Type B pancreatic cell (in vitro differentiated cells): ENCODE measurements at places on chromosomes 3 and 15.
A peak's percentile ranks its signal among the peaks of the same experiment; 100 is the strongest.

- H3K4me1 ChIP-seq: peaks cover 21% of the 10 kb centered on the region
- peak overlapping the region; percentile 70 for H3K27ac ChIP-seq
- peak overlapping the region; percentile 36 for H3K4me3 ChIP-seq
- DNase-seq: no peak
Measured at GRCh38 chr15:63473999-63474809, 30.2 kb upstream of the USP3 start.

DNA sequence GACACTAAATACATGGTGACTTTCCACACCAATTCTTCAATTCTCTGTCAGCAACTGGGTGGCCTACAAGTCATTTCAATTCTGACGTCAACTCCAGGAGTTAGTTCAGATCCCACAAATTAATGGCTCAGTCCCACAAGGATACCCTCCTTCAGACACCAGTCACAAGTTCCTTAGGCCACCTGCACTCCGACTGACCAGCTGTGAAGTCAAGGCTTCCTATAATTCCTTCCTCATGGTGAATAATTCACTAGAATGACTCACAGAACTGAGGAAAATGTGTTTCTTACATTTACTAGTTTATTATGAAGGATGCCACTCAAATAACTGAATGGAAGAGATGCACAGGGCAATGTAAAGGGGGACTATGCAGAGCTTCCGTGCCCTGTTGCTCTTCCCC lies 6.3 kb upstream of the PIAS1 start:
- DNase-seq: no peak
- no peak overlapping the region for H3K27ac ChIP-seq
- H3K27me3 ChIP-seq: no peaks in the 10 kb centered on the region
- H3K4me1 ChIP-seq: no peaks in the 10 kb centered on the region
- no peak overlapping the region for H3K4me3 ChIP-seq

DNA sequence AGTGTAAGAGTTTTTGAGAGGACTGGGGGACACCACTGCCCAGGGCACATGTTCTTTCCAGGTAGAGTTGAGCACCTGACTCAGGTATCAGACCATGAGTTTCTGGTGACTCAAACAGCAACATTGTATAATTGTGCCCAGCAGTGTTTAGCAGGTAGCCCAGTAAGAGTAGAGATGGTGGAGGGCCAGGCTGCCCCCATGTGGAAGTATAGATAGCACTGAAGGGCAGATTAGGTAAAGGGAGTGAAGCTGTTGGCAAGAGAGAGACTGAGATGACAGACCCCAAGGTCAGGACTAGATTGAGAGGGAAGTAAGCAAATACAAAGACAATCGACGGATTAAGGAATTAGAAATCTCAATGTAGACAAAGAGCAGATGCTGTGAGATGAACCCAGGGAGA lies 74.6 kb downstream of the TRIM42 start:
- H3K36me3 ChIP-seq: no peaks in the 10 kb centered on the region
- H3K27ac ChIP-seq: no peak overlapping the region
- peaks cover 41% of the 10 kb centered on the region for H3K27me3 ChIP-seq
- no peak for DNase-seq

GRCh38 chr3:153311541-153311940 lies 149.5 kb downstream of the RAP2B start:
- H3K4me1 ChIP-seq: peaks cover 6% of the 10 kb centered on the region
- no peak for DNase-seq
- H3K27me3 ChIP-seq: no peaks in the 10 kb centered on the region
- no peak overlapping the region for H3K4me3 ChIP-seq
- no peaks in the 10 kb centered on the region for H3K36me3 ChIP-seq

GRCh38 chr3:18127174-18127858 lies 297.8 kb downstream of the SATB1 start:
- H3K36me3 ChIP-seq: no peaks in the 10 kb centered on the region
- DNase-seq: no peak
- no peaks in the 10 kb centered on the region for H3K4me1 ChIP-seq
- no peak overlapping the region for H3K4me3 ChIP-seq

GRCh38 chr3:62604298-62604697 lies 230.9 kb upstream of the FEZF2 start:
- peaks cover 23% of the 10 kb centered on the region for H3K4me1 ChIP-seq
- no peak overlapping the region for H3K27ac ChIP-seq
- no peak overlapping the region for H3K4me3 ChIP-seq
- H3K36me3 ChIP-seq: no peaks in the 10 kb centered on the region
- no peak for DNase-seq
- H3K27me3 ChIP-seq: peaks cover 9% of the 10 kb centered on the region

- peaks cover 3% of the 10 kb centered on the region for H3K27me3 ChIP-seq
- H3K4me1 ChIP-seq: peaks cover 30% of the 10 kb centered on the region
Measured at GRCh38 chr3:13012221-13012691, 61.0 kb downstream of the IQSEC1 start.

- peaks cover 6% of the 10 kb centered on the region for H3K4me1 ChIP-seq
- no peak overlapping the region for H3K27ac ChIP-seq
- peaks cover 5% of the 10 kb centered on the region for H3K36me3 ChIP-seq
- no peak overlapping the region for H3K4me3 ChIP-seq
- no peak for DNase-seq
- H3K27me3 ChIP-seq: no peaks in the 10 kb centered on the region
Measured at GRCh38 chr3:66260431-66260830, 39.6 kb downstream of the SLC25A26 start.

DNA sequence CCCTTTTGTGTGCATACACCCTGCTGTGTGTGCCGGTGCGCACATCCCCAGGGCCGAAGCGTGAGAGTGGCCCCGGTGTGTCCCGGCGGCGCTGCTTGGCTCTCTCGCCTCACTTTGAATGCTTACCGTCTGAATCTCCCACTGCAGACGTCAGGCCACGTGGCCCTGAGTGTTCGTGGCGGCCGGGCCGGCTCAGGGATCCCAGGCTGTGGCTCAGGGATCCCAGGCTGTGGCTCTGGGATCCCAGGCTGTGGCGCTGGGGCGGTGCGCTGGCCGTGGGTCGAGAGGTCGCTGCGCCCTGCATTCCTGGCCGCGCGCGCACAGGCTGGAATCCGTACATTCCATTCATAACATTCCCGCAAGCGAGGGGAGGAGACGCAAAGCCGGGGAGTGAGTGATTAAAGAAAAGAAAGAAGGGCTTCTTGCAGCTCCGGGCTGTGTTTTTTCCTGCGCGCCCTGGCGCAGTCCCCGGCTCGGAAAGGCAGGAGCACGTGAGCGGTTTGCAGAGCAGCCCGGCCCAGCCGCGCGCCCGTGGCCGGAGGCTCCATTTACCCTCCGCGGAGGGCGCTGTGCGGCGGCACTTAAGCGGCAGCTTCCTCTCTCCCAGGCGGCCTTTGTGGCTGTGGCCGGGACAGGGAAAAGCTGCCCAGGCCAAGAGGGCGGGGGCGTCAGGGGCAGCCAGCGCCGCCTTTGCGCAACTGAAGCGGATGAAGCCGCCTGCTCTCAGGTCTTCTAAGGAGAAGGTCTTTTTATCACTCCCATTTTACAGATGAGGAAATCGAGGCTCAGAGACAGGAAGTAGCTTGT lies 87.0 kb upstream of the ALDH1L1 start:
- peak overlapping the region; percentile 84 for H3K27ac ChIP-seq
- H3K4me1 ChIP-seq: peaks cover 16% of the 10 kb centered on the region
- DNase-seq: peak; percentile 81
- H3K4me3 ChIP-seq: peak overlapping the region; percentile 86
- H3K36me3 ChIP-seq: no peaks in the 10 kb centered on the region
